Tibial nerve (tissue), 4 donors: ENCODE measurements at places on chromosomes 12 and 14. TPM values are rescaled to one million over a fixed set of nuclear protein-coding genes. Genes with fewer than 3 reads are reported as not detected.

ANKRD33 gene
- 0.60 TPM for total RNA-seq

VTI1B gene
- total RNA-seq, result 66.1 TPM

PPP1R1A gene
- total RNA-seq, result 52.5 TPM

OTX2 gene
- total RNA-seq, result not detected

ANG gene
- 31.2 TPM for total RNA-seq

SLC38A4 gene
- total RNA-seq, result 0.42 TPM

PNN gene
- 38.5 TPM for total RNA-seq

RIPK3 gene
- total RNA-seq, result 4.0 TPM

C14orf180 gene
- 6.1 TPM for total RNA-seq

TCP11L2 gene
- 21.6 TPM for total RNA-seq

FBXO34 gene
- 40.8 TPM for total RNA-seq

KDM5A gene
- 67.3 TPM for total RNA-seq

DNA sequence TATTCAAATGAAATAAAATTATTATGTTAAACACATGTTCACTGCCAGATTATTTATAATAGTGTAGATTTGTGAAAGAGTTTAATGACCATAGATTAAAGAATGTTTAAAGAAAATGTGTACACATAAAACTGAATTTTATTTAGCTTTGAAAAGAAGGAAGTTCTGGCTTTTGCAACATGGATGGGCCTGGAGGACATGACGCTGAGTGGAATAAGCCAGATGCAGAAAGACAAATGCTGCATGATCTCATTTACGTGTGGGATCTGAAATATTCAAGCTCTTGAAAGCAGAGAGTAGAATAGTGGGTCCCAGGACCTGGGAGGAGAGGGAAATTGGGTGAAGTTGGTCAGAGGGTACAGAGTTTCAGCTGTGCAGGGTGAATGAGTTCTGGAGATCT is 1261.2 kb downstream of the TMEM121 start:
- H3K27ac ChIP-seq, result no peak overlapping the region
- DNase-seq, result no peak
- H3K36me3 ChIP-seq, result no peaks in the 10 kb centered on the region
- H3K4me1 ChIP-seq, result no peaks in the 10 kb centered on the region
- H3K4me3 ChIP-seq, result no peak overlapping the region

DNA sequence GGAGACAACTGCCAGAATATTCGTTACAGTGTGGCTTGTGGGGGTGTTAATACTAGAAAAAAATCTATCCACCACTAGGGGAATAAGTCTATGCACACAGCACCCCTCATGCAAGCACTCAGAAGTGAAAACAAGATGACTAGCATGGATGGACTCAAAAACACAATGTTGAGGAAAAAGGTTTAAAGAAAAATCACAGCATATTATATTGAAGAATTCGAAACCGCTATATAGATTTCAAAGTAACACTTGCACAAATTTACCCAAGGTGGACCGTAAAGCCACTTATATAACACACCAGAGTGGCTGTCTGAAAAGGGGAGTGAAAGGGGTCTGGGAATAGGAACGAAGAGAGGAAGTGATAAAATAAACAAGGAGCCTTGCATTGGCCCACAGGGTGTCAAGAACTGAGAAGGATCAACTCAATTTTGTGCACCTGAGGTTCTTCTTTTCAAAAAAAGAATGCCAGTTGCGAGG is 544 bp downstream of the ABCD4 start:
- no peaks in the 10 kb centered on the region for H3K36me3 ChIP-seq
- no peak for DNase-seq
- H3K4me1 ChIP-seq, result peaks cover 24% of the 10 kb centered on the region
- H3K27ac ChIP-seq, result peak overlapping the region; percentile 86
- peak overlapping the region; percentile 87 for H3K4me3 ChIP-seq
- H3K27me3 ChIP-seq, result no peaks in the 10 kb centered on the region

- H3K4me1 ChIP-seq, result no peaks in the 10 kb centered on the region
- H3K27me3 ChIP-seq, result no peaks in the 10 kb centered on the region
- H3K36me3 ChIP-seq, result no peaks in the 10 kb centered on the region
Observed at GRCh38 chr14:28608851-28609828, 157.4 kb upstream of the FOXG1 start.

DNA sequence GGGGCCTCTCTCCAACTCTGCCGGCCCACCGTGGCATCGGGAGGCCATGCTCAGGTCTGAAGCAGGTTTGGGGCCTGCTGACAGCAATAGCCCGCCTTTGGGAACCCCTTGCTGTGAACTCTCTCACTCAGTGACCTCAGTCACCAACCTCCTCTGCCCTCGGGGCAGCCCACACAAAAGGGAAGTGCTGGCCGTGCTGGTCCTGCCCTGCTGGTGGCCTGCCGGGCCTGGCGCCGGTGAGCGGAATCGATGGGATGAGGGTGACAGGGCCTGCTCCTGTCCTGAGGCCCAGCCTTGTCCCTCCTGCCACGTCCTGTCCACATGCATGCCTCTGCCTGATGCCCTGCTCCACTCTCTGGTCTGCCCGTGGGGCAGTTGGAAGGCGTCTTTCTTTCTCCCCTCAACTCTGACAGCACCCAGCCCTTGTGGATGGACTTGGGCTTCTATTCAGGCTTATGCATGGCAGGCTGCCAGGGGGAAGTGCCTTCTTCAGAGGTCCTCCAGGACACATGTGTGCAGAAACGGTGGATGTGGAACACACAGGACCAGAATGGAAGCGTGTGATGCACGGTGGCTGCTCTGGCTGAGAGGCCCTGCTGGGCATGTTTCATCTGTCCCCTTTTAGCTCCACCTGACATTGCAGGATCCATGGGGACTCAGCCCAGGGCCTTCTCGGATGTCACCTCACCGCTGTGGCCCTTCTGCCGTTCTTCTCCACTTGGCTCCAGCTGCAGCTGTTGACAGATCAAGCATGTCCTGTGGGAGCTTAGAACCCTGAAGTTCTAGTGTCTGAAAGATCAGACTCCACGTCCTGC is 31.9 kb downstream of the IL31 start:
- DNase-seq, result no peak
- H3K27ac ChIP-seq, result no peak overlapping the region
- H3K4me1 ChIP-seq, result no peaks in the 10 kb centered on the region
- H3K4me3 ChIP-seq, result no peak overlapping the region
- H3K27me3 ChIP-seq, result no peaks in the 10 kb centered on the region

DNA sequence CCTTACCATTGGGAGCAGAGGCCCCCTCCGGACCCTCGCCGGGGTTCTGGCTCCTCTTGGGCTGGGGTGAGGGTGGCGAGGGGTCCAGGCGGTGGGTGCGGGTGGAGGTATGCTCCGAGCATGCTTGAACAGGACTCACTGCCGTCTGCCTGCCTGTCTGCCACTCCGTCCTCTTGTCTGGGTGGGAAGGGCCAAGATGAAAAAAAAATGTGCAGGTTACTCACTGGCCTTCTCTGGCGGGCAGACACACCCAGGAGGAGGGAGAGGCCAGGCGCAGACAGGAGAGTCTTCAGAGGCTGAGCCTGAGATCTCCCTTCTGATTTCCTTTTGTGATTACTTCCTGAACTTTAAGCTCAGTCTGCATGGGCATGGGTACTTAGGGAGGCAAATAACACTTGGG is 76.1 kb downstream of the STON2 start:
- H3K4me1 ChIP-seq, result peaks cover 18% of the 10 kb centered on the region
- no peaks in the 10 kb centered on the region for H3K36me3 ChIP-seq
- peak overlapping the region; percentile 73 for H3K27ac ChIP-seq
- no peak for DNase-seq
- no peaks in the 10 kb centered on the region for H3K27me3 ChIP-seq

DNA sequence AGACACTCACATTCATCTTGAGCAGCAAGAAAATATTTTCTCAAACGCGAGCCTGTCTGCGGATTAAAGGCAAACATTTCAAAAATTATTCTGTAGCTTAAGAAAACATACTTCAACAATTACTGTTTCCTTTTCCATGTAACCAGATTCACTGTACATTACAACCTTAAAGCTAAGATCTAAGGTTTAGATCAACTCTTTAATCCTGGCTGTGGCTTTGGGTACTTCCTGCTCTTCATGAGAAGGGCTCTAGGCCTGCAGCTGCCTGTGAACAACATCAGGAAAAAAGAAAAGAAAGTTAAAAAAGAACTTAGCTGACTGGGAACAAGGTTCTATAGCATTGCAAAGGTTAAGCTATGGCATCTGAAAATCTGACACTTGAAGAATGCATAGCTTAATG is 21.4 kb upstream of the PIWIL1 start:
- no peak overlapping the region for H3K27ac ChIP-seq
- DNase-seq, result no peak
- no peaks in the 10 kb centered on the region for H3K36me3 ChIP-seq

GRCh38 chr14:64000749-64001148 is 147.9 kb downstream of the SYNE2 start:
- no peaks in the 10 kb centered on the region for H3K4me1 ChIP-seq
- H3K27ac ChIP-seq, result no peak overlapping the region
- peaks cover 90% of the 10 kb centered on the region for H3K36me3 ChIP-seq
- no peak overlapping the region for H3K4me3 ChIP-seq

DNA sequence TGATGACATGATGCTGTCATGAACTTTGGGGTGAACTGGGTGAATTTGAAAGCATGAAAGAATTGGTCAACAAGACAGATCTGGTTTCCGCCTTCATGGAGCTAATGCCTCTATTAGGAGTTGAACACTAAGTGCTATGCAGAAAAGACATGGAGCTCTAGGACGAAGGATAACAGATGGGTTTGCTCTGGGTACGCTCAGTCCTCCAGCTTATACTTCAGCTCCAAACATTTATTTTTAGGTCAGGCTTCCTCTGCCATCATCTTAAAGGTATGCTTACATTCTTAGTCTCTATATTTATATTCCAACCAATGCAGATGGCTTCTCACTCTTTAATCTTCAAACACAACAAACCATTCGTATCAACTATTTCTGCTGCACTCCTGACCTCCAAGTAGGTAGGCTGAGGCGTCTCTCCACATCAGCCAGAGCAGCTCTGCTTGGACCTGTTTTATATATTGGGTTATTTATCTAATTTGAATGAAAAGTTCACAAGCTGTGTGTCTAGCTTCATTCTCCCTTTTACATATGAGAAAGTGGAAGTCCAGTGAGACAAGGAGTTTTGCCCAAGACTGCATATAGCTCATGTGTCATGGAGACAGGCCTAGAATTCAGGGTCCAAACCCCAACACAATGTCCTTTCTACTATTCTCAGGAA is 226.3 kb downstream of the SPTSSA start:
- H3K27me3 ChIP-seq, result no peaks in the 10 kb centered on the region
- no peaks in the 10 kb centered on the region for H3K4me1 ChIP-seq
- no peaks in the 10 kb centered on the region for H3K36me3 ChIP-seq
- no peak overlapping the region for H3K4me3 ChIP-seq
- no peak for DNase-seq

DNA sequence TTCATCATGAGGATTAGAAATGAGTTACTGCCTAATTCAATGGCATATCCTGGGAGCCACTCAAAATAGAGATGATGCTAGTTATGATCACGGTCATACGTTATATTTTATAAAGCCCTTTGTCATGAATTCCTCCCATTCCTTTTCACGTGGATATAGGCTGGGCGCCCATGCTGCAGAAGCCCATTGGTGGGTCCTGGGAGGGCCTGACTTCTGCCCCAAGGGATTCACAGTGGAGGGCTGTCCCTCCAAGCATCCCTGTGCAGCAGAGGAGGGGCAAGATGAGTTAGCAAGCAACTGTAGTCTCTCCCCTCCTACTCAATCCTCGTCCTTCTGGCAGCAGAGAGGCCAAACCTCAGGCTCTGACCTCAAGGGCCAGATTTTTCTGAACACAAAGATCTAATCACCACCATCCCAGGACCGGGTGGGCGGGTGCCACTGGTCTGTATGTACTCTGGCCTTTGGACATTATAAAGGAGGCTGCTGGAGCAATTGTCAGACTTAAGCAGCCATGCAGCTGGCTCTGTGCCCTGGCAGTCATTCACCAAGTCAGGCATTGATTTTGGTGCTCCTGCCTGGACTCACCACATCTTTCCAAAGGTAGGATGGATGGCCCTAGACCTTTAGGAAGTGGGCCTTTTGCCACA is 8.6 kb downstream of the GLTP start:
- H3K36me3 ChIP-seq, result no peaks in the 10 kb centered on the region
- H3K27me3 ChIP-seq, result no peaks in the 10 kb centered on the region
- no peak overlapping the region for H3K4me3 ChIP-seq
- peaks cover 81% of the 10 kb centered on the region for H3K4me1 ChIP-seq
- no peak for DNase-seq

- H3K4me3 ChIP-seq, result no peak overlapping the region
- DNase-seq, result no peak
Observed at GRCh38 chr14:100621806-100622205, 34.6 kb upstream of the BEGAIN start.

- DNase-seq, result no peak
- no peaks in the 10 kb centered on the region for H3K27me3 ChIP-seq
- H3K4me3 ChIP-seq, result no peak overlapping the region
Observed at GRCh38 chr12:102535306-102535705, 54.9 kb upstream of the IGF1 start.

DNA sequence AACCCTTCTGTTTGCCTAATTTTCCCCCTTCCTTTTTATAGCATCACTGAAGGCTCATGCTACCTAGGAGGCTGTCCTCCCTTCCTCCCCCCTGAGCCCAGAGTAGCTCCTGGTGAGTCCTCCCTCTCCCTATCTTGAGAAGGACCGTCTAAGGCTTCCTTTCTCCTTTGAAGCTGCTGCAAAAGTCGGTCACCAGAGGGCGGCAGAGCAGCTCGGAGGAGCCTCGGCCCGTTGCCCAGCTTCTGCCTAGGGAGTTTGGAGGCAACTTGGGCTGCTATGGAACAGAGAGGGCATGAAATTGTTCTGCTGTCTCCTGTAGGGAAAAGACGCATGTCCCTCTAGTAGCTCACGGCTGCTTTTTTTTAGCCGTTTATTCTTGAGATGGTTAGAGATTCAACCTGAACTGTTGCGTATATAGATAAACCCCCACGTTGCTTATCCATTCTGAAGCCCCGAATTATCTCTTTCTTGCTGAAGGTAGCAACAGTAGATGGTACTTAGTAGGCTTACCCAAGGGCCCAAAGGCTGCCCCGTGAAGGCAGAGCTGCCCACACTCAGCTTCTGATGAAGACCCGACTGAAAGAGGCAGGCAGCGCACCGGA is 5.7 kb downstream of the WNT5B start:
- H3K4me1 ChIP-seq, result peaks cover 57% of the 10 kb centered on the region
- H3K27ac ChIP-seq, result no peak overlapping the region
- no peaks in the 10 kb centered on the region for H3K36me3 ChIP-seq
- peaks cover 13% of the 10 kb centered on the region for H3K27me3 ChIP-seq
- peak; percentile 86 for DNase-seq
- H3K4me3 ChIP-seq, result no peak overlapping the region

- peak; percentile 88 for DNase-seq
- peak overlapping the region; percentile 99 for H3K27ac ChIP-seq
- H3K4me1 ChIP-seq, result no peaks in the 10 kb centered on the region
- peaks cover 4% of the 10 kb centered on the region for H3K36me3 ChIP-seq
- H3K27me3 ChIP-seq, result no peaks in the 10 kb centered on the region
Observed at GRCh38 chr12:6336079-6336888, 5.6 kb downstream of the TNFRSF1A start.

GRCh38 chr14:26427097-26427496 is 170.7 kb downstream of the NOVA1 start:
- no peak overlapping the region for H3K4me3 ChIP-seq
- H3K36me3 ChIP-seq, result no peaks in the 10 kb centered on the region
- no peak for DNase-seq

DNA sequence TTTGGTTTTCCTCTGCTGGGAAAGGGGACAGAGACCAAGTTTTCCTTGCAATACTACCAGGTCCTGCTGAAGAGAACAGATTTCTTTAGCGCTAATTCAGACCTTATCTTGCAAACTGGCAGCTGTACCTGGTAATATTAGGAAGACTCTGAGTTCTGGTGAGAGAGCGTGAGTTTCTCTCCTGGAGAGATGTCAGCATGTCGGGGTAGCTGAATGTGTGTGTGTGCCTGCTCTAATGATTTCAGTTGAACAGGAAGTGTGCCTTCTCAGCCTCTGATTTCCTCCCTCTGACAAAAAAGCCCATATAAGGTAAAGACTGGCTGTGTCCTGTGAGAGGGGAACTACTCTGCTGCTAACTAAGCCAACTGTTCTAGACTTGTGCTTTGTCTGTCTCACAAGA is 10.3 kb upstream of the ERP27 start:
- H3K36me3 ChIP-seq, result no peaks in the 10 kb centered on the region
- H3K27ac ChIP-seq, result peak overlapping the region; percentile 82
- H3K4me1 ChIP-seq, result peaks cover 21% of the 10 kb centered on the region
